Kasumi-1 (cell line): ENCODE measurements at places on chromosomes 16 and 17.

- DNase-seq: no peak
These were observed 9.0 kb downstream of the RHBDF1 start for GRCh38 chr16:63466-63865.

DNA sequence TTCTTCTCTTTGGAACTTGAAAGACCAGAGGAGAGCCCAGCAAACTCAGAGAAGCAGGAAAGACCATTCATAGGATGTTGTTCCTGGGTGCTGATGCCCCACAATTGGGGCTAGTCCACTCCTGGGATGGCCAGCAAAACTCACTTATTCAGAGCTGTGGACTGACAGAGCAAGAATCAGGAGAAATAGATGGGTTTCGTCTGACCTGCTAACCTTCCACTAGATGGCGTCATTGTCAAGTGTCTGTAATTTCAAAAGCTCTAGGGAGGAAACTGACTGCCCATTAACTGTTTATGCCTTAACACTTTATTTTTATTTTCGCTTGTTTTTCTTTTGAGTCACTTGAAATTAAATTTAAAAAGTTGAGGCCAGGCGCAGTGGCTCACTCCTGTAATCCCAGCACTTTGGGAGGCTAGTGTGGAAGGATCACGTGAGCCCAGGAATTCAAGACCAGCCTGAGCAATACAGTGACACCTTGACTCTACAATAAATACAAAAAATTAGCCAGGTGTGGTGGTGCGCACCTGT, 28.7 kb upstream of the MILR1 start:
- DNase-seq: peak; percentile 98

- no peak for DNase-seq
These were observed 30.0 kb downstream of the SNN start for GRCh38 chr16:11698271-11698689.

- DNase-seq: no peak
These were observed 74.6 kb upstream of the TBC1D3K start for GRCh38 chr17:37849617-37849972.

DNA sequence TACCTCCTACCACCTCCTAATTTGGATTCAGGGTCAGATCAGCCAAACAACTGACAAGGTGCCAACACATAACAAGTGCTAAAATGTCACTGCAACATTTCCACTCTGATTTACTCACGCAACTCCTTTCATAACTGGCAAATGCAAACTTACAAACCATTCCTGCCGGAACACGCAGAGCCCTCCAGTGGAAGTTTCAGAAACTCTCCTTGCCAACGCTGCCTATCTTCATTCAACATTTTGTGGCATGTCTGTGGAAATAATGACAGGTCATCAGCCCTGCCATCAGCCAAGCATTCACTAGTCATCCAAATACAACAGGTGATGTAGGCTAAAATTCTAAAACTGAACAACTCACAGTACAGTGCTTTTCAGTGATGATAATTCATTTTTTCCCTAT, 37.7 kb upstream of the OR3A1 start:
- DNase-seq: no peak

DNA sequence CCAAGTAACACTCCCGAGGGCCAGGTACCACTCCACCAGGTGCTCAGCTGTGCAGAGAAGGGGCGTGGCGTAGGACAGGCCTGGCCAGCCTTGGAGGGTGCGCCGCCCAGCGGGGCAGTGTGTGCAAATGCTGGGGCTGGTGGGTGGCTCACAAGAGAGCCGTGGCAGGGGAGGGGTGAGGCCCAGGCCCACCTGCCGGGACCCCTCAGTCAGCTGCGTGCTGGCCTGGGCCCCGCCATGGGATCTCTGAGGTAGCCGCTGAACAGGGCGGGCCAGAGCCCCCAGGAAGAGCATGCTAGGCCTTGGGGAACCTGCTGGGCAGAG, 8.8 kb downstream of the TPSG1 start:
- DNase-seq: no peak

- no peak for DNase-seq
These were observed 35.4 kb upstream of the LITAF start for GRCh38 chr16:11621920-11622651.
